ENCODE measurements at places on chromosomes 13 and 19.

- no peak overlapping the region for H3K4me3 ChIP-seq
- H3K36me3 ChIP-seq: no peaks in the 10 kb centered on the region
- no peaks in the 10 kb centered on the region for H3K4me1 ChIP-seq
- H3K27ac ChIP-seq: no peak overlapping the region
- no peak for DNase-seq
Observed at GRCh38 chr13:75353781-75354193, 128.2 kb downstream of the TBC1D4 start.

GRCh38 chr19:32671883-32672593 lies 2.9 kb downstream of the ANKRD27 start:
- no peak overlapping the region for H3K27ac ChIP-seq
- no peak overlapping the region for H3K4me3 ChIP-seq
- H3K27me3 ChIP-seq: peaks cover 3% of the 10 kb centered on the region
- H3K36me3 ChIP-seq: no peaks in the 10 kb centered on the region
- peaks cover 6% of the 10 kb centered on the region for H3K4me1 ChIP-seq

DNA sequence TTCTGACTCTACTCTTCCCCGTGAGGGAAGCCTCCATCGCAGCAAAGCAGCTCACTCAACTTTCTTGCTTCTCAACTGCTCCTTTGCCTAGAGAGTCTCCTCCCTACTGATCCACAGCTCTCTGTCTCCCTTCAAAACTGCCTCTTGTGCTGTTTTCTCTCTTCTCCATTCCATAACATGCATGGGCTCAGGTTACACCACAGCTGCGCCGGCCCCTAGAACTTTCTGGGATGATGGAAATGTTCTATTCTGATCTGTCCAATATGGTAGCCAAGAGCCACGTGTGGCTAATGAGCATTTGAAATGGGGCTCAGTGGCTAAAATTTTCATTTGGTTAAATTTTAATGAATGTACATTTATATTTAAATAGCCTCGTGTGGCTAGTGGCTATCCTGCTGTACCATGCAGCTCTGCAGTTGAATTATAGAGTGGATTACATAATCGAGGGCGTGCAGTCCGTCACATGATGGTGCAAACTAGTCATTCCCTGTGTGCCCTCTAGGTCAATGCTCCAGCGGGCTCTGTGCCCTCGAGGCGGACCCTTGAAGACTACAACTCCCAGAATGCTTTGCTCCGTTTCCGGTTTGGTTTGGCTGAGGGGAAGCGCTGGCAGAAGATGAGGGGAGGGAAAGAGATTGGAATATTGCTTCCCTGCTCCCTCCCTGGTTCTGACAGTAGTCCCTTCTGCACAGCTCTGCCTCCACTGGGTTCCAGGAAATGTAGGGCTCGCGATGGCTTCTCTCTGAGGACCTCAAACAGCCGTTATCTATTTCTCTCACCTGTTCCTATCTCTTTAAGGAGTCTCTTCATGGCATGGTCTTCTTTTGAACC lies 109.8 kb downstream of the CACNA1A start:
- no peaks in the 10 kb centered on the region for H3K36me3 ChIP-seq
- H3K27me3 ChIP-seq: peaks cover 22% of the 10 kb centered on the region
- DNase-seq: no peak
- no peak overlapping the region for H3K27ac ChIP-seq
- H3K4me3 ChIP-seq: no peak overlapping the region
- no peaks in the 10 kb centered on the region for H3K4me1 ChIP-seq

- H3K27ac ChIP-seq: peak overlapping the region; percentile 67
- H3K36me3 ChIP-seq: no peaks in the 10 kb centered on the region
- H3K27me3 ChIP-seq: no peaks in the 10 kb centered on the region
- no peak overlapping the region for H3K4me3 ChIP-seq
Observed at GRCh38 chr13:23377579-23377978, 55.9 kb downstream of the SACS start.

Data from breast epithelium (tissue), 4 donors.